CD4-positive, alpha-beta T cell treated with Interleukin-1 beta for 1 hour (primary cell): ENCODE measurements at places on chromosomes 2 and 18.

DNA sequence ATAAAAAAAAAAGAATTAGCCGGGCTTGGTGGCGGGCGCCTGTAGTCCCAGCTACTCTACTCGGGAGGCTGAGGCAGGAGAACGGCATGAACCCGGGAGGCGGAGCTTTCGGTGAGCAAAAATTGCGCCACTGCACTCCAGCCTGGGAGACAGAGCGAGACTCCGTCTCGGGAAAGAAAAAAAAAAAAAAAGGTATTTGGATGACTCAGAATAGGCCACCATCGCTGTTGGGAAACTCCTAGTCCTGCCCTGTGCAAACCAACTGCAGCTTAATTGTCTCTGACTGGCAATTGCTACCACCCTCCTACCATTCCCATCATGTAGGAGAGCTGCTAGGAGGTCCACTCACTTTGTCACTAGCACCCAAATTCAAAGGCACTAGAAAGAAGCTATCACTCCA lies 43.5 kb downstream of the ATP8B1 start:
- no peak for DNase-seq

GRCh38 chr18:68441241-68441640 lies 273.7 kb downstream of the TMX3 start:
- no peak for DNase-seq

DNA sequence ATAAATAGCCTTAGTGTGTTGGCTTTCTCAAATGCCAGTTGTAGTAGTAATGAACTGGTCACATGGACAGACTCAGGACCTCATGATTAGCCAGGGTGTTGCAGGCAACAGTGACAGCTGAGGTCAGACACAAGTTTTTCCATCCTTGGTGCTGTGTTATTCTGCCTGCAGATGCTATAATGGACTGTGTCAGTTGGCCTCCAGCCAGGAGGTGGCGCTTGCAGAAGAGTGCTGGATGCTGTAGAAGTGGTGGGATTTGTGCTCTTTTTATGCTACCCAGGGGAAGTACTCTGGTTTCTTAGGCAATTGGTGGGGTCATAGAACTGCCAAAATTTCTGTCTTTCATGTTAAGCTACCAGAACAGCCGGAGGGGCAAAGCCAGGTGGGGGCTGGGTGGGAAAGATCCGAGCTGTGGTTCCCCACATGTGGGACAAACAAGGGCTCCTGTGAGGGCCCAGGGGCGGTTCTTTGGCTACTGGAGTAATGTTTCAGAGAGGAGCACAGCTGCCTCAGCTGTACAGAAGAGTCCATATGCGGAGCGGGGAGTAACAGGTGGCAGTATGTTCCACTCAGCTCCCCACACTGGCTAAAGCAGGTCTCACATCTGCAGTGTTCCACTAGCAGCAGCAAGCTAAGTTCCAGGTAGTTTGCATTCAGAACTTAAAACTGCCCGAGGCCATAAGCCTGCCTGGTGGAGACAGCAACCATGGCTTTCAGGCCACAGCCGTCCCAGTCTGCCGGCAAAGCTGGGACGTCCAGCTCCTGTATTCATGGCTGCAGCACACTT lies 104.4 kb downstream of the GULP1 start:
- DNase-seq = no peak

DNA sequence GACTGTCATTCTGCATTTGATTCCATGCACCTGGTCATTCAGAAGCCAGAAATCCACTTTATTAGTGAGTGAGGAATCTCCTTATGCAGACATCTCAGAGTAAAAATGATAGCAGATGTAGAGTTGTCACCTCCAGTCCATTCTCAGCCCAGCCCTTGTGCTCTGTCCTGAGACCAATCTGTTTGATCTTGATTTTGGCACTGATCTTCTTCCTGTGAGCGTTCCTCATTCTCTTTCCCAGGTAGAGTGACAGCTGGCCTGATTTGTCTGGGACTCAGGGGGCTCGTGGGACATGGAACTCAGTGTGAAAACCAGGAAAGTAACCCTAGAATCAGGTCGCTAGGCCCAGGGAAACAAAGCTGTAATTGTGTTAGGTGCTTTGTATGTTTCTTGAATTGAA lies 8.9 kb downstream of the ARHGAP25 start:
- DNase-seq = no peak

GRCh38 chr2:218895759-218896500 lies 15.3 kb downstream of the WNT10A start:
- DNase-seq = no peak

DNA sequence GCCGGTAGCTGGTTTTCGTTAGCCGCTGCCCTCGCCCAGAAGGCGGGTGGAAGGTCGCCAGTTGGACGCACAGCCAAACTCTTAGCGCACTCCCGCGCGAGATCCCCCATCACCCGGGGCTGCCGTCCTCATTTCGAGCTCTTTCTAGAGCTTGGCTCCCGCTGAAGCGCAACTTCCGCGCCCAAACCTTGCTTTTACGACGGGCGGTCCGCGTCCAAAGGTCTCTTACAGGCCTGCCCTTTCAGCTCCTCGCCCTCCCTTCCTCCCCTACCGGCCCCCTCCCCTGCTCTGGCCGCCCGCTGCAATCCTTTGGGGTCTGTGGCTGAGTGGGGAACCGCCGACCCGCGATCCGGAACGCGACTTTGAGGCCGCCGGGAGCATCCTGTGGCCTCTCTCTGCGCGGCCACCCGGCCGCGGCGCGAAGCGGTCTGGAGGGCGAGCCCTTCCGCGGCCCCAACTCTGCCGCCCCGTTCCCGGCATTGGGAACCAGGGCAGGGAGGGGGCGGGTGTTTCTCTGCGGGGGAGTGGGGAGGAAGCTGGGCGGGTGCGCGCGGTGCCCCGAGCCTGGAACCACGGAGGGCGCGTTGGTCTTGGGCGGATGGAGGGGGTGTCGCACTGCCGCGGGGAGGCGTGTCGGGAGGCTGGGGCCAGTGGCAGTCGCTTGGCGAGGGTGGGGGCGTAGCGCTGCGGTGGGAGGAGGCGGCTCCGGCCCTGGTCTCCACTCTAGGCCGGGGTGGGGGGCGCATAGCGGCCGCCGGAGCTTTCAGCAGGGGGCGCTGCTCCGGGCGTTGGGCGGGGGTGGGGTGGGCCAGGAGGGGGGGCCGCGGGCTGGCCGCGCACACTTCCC lies at the start of gene GDF7:
GDF7 (plus strand) TSS at position 841 of the 847 bp plus-strand sequence. CDS start 96 bp downstream, outside the sequence.
- DNase-seq = peak; percentile 47
